ENCODE measurements at places on chromosomes 2 and 18.

- H3K36me3 ChIP-seq: no peaks in the 10 kb centered on the region
- no peaks in the 10 kb centered on the region for H3K4me1 ChIP-seq
- no peaks in the 10 kb centered on the region for H3K27me3 ChIP-seq
- no peak overlapping the region for H3K27ac ChIP-seq
- DNase-seq: peak; percentile 53
Observed at GRCh38 chr2:234706086-234706485, 209.2 kb upstream of the ARL4C start.

GRCh38 chr2:40359811-40360210, 92.1 kb downstream of the SLC8A1 start:
- H3K27ac ChIP-seq: peak overlapping the region; percentile 71
- DNase-seq: no peak
- no peaks in the 10 kb centered on the region for H3K27me3 ChIP-seq
- H3K36me3 ChIP-seq: no peaks in the 10 kb centered on the region

DNA sequence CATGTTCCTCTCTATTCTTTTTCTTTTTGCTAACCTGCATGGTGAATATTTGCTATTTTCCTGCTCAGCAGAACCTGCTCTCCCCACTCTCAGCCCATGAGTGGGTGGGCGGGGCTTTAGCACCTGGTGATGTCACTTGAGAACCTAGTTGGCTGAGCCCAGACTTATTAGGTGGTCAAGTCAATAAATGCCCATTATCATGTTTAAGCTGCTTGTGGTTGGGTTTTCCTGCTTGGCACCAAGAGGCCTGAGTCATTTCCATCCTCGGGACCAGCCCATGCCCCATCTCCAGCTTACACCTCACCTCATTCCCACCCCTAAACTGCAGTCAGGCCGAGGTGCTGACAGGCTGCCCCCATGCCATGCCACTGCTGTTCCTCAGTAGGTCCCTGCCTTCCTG, 226.6 kb downstream of the ANKRD30B start:
- H3K36me3 ChIP-seq: no peaks in the 10 kb centered on the region
- DNase-seq: peak; percentile 39
- no peak overlapping the region for H3K27ac ChIP-seq
- no peak overlapping the region for H3K4me3 ChIP-seq
- no peaks in the 10 kb centered on the region for H3K4me1 ChIP-seq

DNA sequence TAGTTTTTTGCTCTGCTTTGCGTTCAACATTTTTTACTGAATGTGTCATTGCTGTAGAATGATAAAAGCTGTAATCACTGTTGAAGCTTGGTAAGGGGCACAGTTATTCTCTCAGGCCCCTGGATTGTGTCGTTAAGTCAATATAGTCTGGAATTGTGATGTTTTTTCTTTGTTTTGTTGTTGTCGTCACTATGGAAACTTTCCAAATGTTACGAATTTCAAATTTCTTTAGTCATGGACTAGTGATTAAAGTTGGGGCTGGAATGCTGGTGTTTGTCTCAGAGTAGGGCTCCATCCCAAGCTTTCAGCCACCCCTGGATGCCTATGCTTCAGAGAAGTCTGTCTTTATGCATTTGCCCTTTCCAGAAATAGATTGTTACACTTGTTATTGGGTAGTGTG, 287.2 kb downstream of the CDH19 start:
- DNase-seq: no peak
- H3K36me3 ChIP-seq: no peaks in the 10 kb centered on the region

GRCh38 chr2:55109219-55109891, 59.1 kb upstream of the RTN4 start:
- DNase-seq: no peak
- H3K36me3 ChIP-seq: no peaks in the 10 kb centered on the region
- no peaks in the 10 kb centered on the region for H3K27me3 ChIP-seq
- H3K4me1 ChIP-seq: peaks cover 24% of the 10 kb centered on the region

- no peak for DNase-seq
- no peak overlapping the region for H3K4me3 ChIP-seq
- peaks cover 29% of the 10 kb centered on the region for H3K4me1 ChIP-seq
Observed at GRCh38 chr2:159050426-159050825, 82.0 kb downstream of the TANC1 start.

DNA sequence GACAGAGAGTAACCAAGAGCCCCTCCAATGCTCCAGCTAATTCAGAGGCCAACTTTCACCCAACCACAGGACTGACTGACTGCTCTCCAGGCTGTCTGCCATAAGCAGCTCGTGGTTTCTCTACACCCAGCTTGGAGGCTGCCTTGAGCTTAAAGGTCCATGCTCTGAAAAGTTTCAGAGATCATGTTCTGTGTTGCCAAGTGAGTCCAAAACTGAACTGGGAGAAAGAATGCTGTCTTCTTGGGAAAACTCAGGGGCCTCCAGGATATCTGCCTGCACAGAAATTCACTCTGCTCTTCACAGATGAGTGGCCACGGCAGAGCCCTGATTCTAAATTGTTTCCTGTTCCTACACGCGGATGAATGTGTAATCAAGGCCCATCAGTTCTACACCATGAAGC, 51.1 kb downstream of the LPIN2 start:
- H3K27ac ChIP-seq: peak overlapping the region; percentile 51
- H3K27me3 ChIP-seq: no peaks in the 10 kb centered on the region
- H3K4me1 ChIP-seq: peaks cover 47% of the 10 kb centered on the region
- H3K36me3 ChIP-seq: no peaks in the 10 kb centered on the region

GRCh38 chr18:78433562-78433961, 546.1 kb upstream of the SALL3 start:
- no peaks in the 10 kb centered on the region for H3K4me1 ChIP-seq
- H3K27me3 ChIP-seq: no peaks in the 10 kb centered on the region
- no peak overlapping the region for H3K4me3 ChIP-seq
- H3K36me3 ChIP-seq: no peaks in the 10 kb centered on the region
- DNase-seq: peak; percentile 78

GRCh38 chr2:139600166-139600565, 820.0 kb upstream of the NXPH2 start:
- no peaks in the 10 kb centered on the region for H3K4me1 ChIP-seq
- H3K4me3 ChIP-seq: no peak overlapping the region
- no peaks in the 10 kb centered on the region for H3K27me3 ChIP-seq
- H3K36me3 ChIP-seq: no peaks in the 10 kb centered on the region
- no peak overlapping the region for H3K27ac ChIP-seq

DNA sequence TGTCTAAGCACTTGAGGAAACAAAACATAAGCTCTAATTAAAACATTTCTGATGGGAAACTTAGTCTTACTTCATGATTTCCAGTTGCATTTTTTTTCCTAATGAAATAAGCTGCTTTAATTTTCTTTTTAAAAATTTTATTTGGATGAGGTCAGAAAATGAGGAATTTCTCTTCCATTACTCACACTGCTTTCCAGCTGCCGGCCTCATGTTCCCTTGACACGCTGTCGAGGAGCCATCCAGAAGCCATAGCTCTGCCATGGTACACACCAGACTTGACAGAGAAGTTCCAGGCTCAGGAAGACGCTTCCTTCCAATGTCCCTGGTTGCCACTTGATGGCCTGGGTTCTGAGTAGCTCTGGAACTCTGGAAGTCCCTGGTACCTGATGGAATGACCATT, 12.1 kb upstream of the MAPRE2 start:
- H3K27ac ChIP-seq: no peak overlapping the region
- no peak for DNase-seq
- H3K4me3 ChIP-seq: peak overlapping the region; percentile 33
- H3K4me1 ChIP-seq: peaks cover 46% of the 10 kb centered on the region
- no peaks in the 10 kb centered on the region for H3K27me3 ChIP-seq

GRCh38 chr2:149167941-149168340, 129.4 kb downstream of the LYPD6B start:
- DNase-seq: no peak
- no peak overlapping the region for H3K4me3 ChIP-seq
- no peaks in the 10 kb centered on the region for H3K36me3 ChIP-seq
- H3K27me3 ChIP-seq: no peaks in the 10 kb centered on the region
- H3K27ac ChIP-seq: no peak overlapping the region

DNA sequence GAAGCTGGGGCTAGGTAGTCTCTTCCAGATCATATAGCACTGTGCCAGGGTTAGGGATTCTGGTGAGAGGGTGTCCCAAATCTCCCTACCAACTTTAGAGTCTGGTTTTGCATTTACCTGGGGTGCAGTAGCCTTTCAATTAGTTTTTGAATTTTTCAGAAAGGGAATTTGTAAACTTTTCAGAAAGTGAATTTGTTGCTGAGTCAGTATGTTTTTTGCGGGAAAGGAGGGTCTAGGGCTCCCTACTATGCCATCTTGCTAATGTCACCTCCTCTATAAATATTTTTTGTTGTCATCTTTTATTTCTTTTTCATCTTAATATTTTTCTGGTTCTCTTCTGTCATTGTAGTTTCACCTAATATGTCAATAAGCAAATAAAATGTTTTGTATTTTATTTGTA, 95.8 kb upstream of the FAM98A start:
- H3K4me3 ChIP-seq: no peak overlapping the region
- H3K4me1 ChIP-seq: no peaks in the 10 kb centered on the region
- no peak for DNase-seq
- no peaks in the 10 kb centered on the region for H3K27me3 ChIP-seq
- H3K36me3 ChIP-seq: no peaks in the 10 kb centered on the region

DNA sequence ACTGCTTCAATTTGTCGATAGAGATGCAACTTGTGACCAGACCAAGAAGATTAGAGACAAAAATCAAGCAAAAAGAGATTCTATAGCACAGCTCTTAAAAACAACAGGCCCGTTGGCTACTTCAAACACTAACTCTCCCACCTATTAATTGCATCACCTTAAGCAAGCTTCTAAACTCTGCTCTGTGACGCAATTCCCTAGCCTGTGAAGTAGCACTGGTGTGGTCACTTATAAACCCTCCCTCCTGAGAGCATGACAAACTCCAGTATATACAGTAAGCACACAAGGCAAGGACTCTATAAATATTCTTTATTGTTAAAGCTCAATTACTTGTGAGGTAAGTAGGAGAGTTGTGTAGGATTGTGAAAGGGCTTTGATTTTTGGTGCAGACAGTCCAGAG, 72.3 kb downstream of the CMPK2 start:
- DNase-seq: no peak
- no peaks in the 10 kb centered on the region for H3K27me3 ChIP-seq
- H3K27ac ChIP-seq: no peak overlapping the region
- H3K4me1 ChIP-seq: no peaks in the 10 kb centered on the region
- H3K36me3 ChIP-seq: no peaks in the 10 kb centered on the region
- H3K4me3 ChIP-seq: no peak overlapping the region

GRCh38 chr2:57891086-57891712, 155.4 kb upstream of the VRK2 start:
- no peaks in the 10 kb centered on the region for H3K36me3 ChIP-seq
- DNase-seq: no peak
- H3K4me3 ChIP-seq: no peak overlapping the region
- H3K27ac ChIP-seq: no peak overlapping the region

DNA sequence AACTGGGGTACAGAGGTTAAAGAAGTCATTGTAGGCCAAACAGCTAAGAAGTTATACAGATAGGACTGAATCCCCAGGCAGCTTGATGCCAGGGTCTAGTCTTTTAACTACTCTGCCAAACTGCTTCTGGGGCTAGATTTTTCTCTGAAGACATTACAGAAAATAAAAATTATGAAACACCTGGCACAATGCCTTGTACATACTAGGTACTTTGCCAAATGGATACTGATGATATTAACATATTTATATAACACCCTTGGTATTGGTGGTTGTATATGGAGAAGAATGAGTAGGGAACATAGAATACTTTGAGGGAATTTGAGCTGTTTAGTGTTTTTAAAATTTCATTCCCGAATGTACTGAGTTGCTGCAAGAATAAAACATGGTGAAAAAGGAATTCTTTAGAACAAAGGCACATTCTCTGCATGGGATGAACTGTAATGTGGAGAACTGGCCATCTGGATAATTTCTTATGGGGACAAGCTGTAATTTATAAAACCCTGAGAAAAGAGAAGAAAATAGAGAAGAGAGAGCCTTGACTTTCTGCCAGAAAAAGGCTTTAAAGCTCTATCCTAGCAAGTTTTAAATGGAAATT, 210.9 kb upstream of the TMEM200C start:
- H3K36me3 ChIP-seq: no peaks in the 10 kb centered on the region
- no peaks in the 10 kb centered on the region for H3K27me3 ChIP-seq
- DNase-seq: no peak

DNA sequence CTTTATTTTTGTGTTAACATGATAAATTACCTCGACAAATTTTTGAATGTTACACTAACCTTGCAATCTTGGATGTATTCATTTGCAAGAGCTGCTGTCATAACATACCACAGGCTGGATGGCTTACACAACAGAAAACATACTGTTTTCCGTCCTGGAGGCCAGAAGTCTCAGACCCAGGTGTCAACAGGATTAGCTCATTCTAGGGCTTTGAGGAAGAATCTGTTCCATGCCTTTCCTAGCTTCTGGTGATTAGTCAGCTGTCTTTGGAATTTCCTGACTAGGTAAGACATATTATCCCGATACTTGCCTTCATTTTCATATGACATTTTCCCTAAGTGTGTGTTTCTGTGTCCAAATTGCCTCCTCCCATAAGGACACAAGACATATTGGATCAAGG, 188.6 kb upstream of the CDH19 start:
- DNase-seq: no peak
- no peaks in the 10 kb centered on the region for H3K4me1 ChIP-seq
- no peaks in the 10 kb centered on the region for H3K36me3 ChIP-seq
- no peak overlapping the region for H3K27ac ChIP-seq
- H3K4me3 ChIP-seq: no peak overlapping the region

DNA sequence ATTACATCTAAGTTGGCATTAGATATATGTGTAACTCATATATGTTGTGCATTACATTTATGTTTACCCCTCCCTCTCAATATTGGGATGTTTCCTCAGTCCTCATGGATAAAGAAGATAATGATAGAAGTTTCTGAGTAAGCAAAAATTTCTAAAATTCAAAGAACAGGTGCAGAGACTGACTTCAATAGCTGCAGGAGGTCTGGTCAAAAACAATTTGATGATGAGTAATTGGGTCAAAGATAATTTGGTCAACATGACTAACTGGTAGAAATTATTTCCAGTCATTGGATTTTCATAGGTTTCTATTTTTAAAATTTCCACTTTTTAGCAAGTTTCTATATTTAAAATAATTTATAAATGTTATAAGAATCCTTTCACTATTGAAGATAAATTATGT, 1130.9 kb upstream of the SLC39A10 start:
- no peak overlapping the region for H3K27ac ChIP-seq
- DNase-seq: no peak
- H3K4me3 ChIP-seq: no peak overlapping the region
- H3K36me3 ChIP-seq: no peaks in the 10 kb centered on the region
- H3K4me1 ChIP-seq: no peaks in the 10 kb centered on the region
